ENCODE measurements at places on chromosomes 11 and 22. TPM values are rescaled to one million over a fixed set of nuclear protein-coding genes. Genes with fewer than 3 reads are reported as not detected.

DNA sequence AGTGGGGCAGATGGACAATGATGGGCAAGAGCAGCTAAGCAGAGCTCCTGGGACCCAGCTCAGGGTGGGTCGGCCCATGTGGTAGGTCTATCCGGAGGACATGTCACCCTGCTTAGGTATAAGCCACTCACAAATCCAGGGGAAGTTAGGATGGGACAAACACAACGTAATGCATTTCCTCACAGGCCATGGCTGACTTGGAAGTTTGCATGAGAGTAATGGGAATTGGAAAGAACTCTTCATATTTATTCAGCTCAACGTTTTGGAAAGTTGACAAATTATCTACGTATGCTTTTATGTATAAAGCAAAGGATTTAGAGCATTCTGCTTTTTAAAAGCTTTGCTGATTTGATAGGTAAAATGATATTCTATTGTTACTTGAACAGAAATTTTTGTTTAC, 74.9 kb downstream of the SMCO4 start:
- H3K4me3 ChIP-seq: no peak overlapping the region
- no peak for DNase-seq
- H3K36me3 ChIP-seq: no peaks in the 10 kb centered on the region

DNA sequence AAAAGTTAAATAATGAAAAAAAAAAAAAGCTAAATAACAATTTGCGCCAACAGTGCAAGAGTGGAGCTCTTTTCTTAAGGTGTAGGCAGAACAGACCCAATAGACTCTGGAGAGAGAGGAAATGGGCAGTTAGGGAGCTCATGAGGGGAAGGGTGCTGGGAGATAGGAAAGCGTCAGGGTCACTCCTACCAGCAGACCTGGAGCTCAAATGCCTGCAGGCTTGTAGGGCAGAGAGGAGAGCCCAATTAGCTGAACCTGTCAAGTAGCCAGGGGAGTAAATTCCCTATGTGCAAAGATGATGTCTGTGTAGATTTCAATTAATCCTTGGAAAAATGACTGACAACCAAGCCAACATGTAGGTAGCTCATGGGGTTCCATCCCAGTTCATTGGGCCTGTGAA, 73.0 kb downstream of the RAB30 start:
- H3K27me3 ChIP-seq: no peaks in the 10 kb centered on the region
- H3K36me3 ChIP-seq: no peaks in the 10 kb centered on the region
- H3K4me1 ChIP-seq: peaks cover 14% of the 10 kb centered on the region
- DNase-seq: no peak

DNA sequence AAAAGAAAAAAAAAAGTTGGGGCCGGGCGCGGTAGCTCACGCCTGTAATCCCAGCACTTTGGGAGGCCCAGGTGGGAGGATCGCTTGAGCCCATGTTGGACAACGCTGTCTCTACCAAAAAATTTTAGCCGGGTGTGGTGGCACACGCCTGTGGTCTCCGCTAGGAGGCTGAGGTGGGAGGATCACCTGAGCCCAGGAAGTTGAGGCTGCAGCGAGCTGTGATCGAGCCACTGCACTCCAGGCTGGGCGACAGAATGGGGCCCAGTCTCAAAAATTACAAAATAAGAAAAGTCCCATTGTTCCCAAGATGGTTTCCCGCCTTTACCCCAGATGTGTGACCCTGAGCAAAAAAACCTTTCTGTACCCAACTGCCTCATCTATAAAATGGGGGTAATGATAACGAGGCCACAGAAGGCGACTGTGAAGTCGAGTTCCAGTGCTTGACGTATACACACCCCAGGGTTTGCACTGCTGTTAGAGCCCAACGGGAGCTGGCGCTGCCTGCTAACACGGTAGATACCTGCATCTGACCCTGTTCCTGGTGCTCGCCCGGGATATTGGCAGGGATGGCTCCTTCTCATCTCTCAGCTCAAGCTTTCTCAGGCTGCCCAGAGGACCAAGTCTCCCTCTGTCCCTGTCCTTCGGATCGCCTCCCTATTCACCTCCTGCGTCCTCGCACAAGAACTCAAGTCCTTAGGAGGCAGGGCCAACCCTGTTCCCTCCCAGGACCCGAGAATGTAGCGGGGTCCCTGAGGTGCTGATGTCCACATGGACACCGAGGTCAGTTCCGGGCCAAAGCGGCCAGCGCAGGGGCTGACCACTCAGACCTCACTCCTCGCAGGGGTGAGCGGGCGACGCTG, 1.1 kb upstream of the RPLP2 start:
- peaks cover 41% of the 10 kb centered on the region for H3K36me3 ChIP-seq
- peak overlapping the region; percentile 100 for H3K27ac ChIP-seq
- H3K4me3 ChIP-seq: peak overlapping the region; percentile 88
- DNase-seq: peak; percentile 81

DNA sequence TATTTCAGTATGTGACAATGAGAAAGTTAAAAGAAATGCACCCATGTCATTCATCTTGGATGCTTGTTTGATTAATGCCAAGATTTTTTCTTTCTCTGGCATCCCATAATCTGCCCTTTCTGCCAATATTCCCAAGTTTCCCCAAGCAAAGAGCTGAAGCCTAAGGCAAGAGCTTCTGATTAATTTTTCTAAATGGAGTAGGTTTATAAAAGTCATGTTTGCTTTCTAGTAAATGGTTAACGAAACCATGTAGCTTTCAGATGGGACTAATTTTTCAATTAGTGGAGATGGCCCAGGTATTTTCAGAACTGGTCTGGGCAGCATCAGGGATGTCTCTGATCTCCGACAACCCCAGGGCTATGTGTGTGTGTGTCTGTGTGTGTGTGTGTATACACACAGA, 55.3 kb downstream of the LRRC4C start:
- no peaks in the 10 kb centered on the region for H3K36me3 ChIP-seq
- DNase-seq: no peak
- no peaks in the 10 kb centered on the region for H3K4me1 ChIP-seq
- peaks cover 2% of the 10 kb centered on the region for H3K27me3 ChIP-seq
- no peak overlapping the region for H3K4me3 ChIP-seq

DNA sequence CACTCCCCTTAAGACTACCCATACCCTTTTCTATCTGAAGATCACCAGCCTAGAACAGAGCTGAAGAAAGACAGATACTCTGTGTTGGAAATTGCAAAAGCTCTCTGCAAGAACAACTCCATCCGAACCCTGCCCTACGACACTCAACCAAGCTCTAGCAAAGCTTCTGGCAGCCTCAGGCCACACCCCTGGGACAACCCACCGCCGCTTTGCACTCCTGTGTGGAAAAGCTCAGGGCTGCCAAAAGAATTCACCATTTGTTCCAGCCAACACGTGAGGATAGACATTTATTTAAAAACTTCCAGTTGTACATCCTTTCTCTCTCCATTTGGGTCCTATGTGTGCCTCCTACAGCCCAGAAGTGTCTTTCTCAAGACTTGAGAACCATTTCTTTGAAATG, 62.4 kb upstream of the CD5 start:
- H3K4me1 ChIP-seq: peaks cover 4% of the 10 kb centered on the region
- H3K27ac ChIP-seq: no peak overlapping the region
- H3K4me3 ChIP-seq: no peak overlapping the region
- H3K27me3 ChIP-seq: no peaks in the 10 kb centered on the region
- no peak for DNase-seq

GRCh38 chr11:44416776-44417175, 106.8 kb upstream of the ALX4 start:
- no peak overlapping the region for H3K27ac ChIP-seq
- no peaks in the 10 kb centered on the region for H3K36me3 ChIP-seq
- peak; percentile 25 for DNase-seq
- H3K27me3 ChIP-seq: peaks cover 10% of the 10 kb centered on the region

Gene ST14
- total RNA-seq: not detected

Gene SPTBN2
- total RNA-seq: under 0.01 TPM

Gene DLG2
- total RNA-seq: 0.13 TPM

Gene APOL5
- total RNA-seq: not detected

Gene APOL3
- 4.7 TPM for total RNA-seq

Gene CNIH2
- 2.8 TPM for total RNA-seq

Gene KRTAP5-9
- total RNA-seq: not detected

Gene NRXN2
- total RNA-seq: not detected

Gene MRGPRX4
- total RNA-seq: not detected

Measured in SJSA1 (cell line).